Fibroblast of skin of right quadriceps (primary cell): ENCODE measurements at places on chromosomes 6 and 20.

DNA sequence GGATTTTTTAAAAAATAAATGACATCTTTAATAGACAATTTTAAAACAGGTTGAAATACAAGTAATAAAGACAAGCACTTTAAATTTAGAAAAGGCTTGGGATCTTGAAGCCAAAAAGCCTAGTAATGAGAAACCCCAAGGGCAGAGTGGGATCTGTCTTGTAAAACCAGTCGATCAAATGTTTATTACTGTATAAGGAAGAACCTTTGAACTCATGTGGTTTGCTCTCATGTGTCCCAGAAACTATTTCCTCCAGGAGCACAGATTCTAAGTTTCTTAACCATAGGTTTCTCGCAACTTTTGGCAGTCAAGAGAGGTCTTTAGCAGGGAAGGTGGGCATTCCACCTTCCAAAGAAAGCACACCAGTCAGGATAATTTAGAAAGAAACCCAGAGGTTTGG, 541.7 kb upstream of the BTBD3 start:
- no peak for DNase-seq

- DNase-seq, result peak; percentile 73
Observed at GRCh38 chr6:23111984-23112383, 542.6 kb downstream of the HDGFL1 start.

- DNase-seq, result no peak
Observed at GRCh38 chr20:33407251-33407650, 5.9 kb upstream of the CDK5RAP1 start.

DNA sequence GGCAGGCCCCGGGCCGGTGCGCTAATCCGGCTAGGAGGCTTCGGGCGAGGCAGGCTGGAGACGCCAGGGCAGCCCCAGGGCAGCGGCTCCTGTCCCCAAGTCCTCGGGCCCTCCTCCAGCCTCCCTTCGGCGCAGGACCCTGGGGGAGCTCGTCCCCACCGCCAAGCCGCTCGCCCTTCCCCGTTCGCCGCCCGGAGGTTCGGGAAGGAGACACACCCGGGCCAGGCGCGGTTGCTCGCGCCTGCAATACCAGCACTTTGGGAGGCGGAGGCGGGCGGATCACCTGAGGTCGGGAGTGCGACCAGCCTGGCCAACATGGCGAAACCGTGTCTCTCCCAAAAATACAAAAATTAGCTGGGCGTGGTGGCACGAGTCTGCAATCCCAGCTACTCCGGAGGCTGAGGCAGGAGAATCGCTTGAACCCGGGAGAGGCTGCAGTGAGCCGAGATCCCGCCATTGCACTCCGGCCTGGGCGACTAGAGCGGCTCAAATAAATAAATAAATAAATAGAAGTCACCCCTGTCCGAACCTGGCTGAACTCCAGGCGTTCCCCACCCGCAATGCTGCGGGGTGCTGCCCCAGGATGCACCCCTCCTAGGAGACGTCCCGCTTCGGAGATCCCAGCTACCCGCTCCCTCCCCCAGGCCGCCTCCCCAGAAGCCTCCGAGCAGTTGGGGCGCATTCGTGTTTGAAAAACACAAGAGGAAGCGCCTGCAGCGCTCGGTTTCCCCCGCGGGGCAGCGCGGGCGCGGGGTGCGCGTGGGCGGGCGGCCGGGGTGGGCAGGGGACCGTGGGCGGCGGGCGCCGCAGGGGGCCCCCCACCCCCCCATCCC, 27.5 kb downstream of the SERPINB9 start:
- peak; percentile 22 for DNase-seq

DNA sequence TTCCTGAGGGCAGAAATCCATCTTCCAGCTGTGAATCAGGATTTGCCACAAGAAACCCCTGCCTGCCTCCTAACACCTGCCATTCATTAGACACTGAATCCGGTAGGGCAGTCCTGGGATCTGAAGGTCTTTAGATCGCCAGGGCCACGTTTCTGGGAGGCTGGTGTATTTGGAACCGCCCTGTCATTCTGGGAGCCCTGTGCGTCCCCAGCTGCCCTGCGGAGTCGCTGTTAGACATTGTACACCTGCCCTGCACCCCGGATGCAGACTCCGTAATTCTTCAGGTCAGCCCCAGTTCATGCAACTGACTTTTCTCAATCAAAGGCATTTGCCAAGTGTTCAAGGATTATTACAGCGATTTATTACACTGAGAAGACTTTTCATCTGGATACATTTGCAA, 193.2 kb downstream of the TBC1D7 start:
- no peak for DNase-seq

GRCh38 chr6:43773050-43773979, 3.3 kb downstream of the VEGFA start:
- DNase-seq, result peak; percentile 48

DNA sequence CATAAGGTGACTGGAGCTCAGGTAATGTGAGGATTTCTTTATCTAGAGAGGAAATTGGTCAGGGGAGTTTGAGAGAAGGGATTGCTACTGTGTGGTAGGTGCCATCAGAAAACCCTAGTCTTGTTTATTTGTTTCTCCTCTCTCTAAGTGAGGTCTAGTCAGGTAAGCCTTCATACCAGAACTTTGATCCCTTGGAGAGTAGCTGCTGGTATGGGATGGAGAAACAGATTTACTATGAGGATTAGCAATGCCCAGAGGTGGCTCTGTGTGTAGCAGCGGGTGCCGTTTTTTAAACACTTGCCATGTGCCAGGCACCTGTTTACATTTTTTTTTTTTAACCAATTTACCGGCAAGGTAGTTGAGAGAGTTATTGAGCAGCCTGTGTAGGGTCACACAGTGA, 19.5 kb downstream of the CMTR1 start:
- no peak for DNase-seq

DNA sequence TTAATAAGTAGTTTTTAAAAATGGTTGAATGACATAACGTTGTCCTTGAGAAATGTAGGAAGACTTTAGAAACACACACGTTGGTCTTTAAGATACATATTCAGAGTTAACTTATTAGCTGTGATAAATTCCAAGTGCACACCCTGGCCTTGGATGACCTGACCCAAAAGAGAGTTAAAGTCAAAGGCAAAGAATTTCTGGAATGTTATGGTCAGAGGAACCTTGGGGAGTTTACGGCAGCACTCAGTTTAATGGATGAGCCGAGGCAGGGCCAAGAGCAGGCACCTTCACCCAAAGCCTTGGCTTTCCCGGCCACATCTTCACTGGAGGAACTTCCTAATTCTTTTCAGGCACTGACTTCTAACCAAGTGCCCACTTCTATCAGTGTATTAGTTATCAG, 200.5 kb downstream of the SMOC2 start:
- DNase-seq, result peak; percentile 8

DNA sequence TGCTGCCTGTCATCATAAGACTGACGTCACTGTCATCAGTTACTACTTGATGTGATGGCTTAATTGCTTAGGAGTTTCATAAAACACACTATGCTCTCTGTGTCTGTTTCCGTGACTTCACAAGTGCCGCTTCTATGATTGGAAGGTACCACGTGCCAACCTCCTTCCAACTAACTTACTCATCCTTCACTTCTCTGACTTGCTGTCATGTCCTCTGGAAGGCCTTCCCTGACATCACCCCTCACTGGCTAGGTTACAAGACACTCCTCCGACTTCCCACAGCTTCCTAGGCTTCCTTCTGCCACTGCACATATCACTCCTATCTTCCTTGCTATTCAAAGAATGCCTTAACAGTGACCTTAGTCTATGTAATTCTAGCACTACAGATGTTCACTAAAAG, 20.4 kb downstream of the SERINC3 start:
- DNase-seq, result peak; percentile 54

DNA sequence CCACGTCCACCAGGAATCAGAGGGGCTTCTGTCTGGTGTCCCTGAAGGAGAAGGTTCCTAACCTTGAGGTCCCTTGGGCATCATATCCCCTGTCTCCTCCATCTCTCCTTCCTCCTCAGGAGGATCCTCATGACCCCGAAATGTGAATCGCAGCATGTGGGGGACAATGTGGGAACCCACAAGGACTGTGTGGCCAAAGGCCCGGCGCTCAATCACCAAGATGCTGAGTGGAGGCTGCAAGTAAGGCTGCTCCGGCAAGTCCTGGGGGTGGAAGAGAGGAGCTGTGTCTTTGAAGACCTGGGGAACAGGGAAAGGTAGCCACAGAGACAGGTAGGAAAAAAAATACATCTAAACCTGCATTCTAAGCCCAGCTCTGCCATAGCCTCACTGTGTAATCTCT, 36.4 kb upstream of the SPAG4 start:
- DNase-seq, result no peak

GRCh38 chr6:170439366-170440361, 113.4 kb downstream of the PSMB1 start:
- DNase-seq, result peak; percentile 12

GRCh38 chr6:31826793-31827285, 699 bp upstream of the HSPA1B start:
- peak; percentile 88 for DNase-seq

GRCh38 chr6:170273191-170273590, 17.7 kb downstream of the DLL1 start:
- DNase-seq, result no peak

GRCh38 chr6:155795173-155795796, 339.6 kb upstream of the NOX3 start:
- DNase-seq, result peak; percentile 2

GRCh38 chr6:18302561-18303439, 38.5 kb upstream of the DEK start:
- peak; percentile 21 for DNase-seq

- DNase-seq, result no peak
Observed at GRCh38 chr6:23272536-23272935, 703.2 kb downstream of the HDGFL1 start.

DNA sequence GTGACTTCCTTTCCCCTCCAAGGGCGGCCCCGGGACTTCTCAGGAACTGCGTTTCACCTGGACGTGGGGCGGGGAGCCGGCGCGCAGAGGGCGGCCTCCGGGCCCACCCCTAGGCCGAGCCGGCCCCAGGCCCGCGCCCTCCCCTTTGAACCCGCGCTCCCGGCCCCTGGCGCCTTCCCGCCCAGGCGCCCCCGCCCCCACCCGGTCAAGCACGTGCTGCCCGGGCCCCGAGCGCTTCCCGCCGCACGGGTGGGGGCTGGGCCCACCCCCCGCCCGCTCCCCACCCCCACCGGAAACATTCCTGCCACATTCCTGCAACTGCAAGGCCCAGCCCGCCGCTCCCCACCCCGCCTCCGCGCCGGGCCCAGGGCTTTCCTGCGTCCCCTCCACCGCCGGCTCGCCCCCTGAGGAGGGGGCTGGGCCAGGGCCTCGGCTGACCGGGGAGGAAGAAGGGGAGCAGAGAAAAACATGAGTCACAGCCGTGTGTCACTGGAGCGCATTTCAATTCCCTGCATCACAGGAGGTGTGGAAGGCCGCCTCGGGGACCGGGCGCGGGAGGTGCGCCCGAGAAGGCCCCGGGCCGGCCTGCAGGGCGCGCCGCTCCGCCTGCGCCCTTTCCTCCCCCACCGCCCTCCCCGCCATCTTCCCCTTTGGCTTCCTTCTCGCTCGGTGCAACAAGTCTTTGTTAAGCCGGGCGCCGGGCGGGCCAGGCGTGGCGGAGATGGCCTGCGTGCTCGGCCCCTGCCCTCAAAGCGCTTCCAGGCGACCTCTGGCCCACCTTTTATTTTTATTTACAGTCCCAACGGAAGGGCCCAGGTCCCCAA, 1.2 kb upstream of the HMGA1 start:
- peak; percentile 95 for DNase-seq

GRCh38 chr6:29887819-29888776, 54.2 kb upstream of the HLA-A start:
- DNase-seq, result no peak

DNA sequence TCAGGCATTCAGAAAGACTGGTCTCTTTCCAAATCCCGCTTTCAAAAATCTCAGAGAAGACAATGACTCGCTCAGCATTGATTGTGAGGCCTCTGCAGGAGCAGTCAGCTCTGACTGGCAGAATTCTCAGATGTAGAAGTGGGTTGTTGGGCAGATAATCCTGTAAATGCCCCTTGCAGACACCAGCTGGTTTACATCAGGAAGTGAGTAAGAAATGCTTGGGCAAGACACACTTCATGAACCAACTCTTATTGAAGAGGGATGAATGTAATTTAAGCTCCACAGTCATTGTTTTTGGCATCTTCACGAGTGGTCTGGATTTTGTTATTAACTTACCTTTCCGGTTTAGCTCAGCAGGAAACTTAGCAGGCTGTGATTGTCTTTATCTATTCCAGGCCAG, 166.6 kb downstream of the PLCB4 start:
- DNase-seq, result peak; percentile 63

DNA sequence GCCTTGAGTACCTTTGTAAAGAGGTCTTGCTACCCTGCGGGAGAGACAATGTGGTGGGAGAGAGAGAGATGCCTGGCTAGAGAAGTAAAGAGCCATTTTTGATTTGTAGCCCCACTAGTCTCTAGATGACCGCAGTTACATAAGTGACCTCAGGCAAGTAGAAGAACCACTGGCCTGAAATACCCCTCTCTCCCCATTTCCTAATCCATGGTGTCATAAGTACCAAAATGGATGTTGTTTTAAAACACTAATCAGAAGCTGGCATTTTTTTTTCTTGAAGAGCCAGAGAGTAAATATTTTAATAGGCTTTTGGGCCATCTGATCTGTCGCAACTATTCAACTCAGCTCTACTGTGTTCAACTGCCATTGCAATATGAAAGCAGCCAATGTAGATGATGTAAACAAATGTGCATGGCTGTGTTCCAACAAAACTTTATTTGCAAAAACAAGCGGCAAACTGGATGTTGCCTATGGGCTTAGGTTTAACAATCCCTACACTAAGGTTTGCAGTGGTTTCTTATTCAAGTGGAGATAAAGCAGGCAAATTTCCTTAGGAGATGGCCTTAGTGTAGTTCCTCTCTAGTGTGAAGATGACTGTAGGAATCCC, 36.5 kb downstream of the RARS2 start:
- no peak for DNase-seq

GRCh38 chr6:125528621-125529041, 220.8 kb upstream of the HEY2 start:
- DNase-seq, result no peak

DNA sequence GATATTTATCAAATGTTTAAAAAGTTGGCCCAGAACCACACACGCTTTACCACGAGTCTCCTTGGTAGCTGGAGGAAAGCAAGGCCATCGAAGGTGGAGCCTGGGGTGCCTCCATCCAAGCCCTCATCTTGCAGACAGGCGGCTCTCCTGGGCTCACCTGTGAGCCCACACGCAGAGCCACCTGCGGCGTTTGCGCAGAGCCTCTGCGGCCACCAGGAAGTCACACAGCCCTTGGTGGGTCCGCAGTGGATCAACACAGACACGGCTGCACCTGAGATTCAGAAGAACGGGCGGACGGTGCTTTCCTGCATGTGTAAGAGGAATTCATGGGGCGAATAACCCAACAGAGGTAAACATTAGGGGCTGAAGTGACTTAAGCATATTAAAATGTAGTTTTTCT, 24.5 kb upstream of the SMOC2 start:
- DNase-seq, result no peak
